ENCODE measurements at places on chromosomes 12 and 14. TPM values are rescaled to one million over a fixed set of nuclear protein-coding genes. Genes with fewer than 3 reads are reported as not detected.

The NPAS3 gene
- total RNA-seq, result 3.6 TPM

- no peak for DNase-seq
Observed at GRCh38 chr14:38731962-38732361, 371.1 kb downstream of the SEC23A start.

- no peak for DNase-seq
Observed at GRCh38 chr12:56107242-56107641, 2.9 kb downstream of the PA2G4 start.

The TSPAN8 gene
- total RNA-seq, result 1.8 TPM

The CRADD gene
- 20.4 TPM for total RNA-seq

DNA sequence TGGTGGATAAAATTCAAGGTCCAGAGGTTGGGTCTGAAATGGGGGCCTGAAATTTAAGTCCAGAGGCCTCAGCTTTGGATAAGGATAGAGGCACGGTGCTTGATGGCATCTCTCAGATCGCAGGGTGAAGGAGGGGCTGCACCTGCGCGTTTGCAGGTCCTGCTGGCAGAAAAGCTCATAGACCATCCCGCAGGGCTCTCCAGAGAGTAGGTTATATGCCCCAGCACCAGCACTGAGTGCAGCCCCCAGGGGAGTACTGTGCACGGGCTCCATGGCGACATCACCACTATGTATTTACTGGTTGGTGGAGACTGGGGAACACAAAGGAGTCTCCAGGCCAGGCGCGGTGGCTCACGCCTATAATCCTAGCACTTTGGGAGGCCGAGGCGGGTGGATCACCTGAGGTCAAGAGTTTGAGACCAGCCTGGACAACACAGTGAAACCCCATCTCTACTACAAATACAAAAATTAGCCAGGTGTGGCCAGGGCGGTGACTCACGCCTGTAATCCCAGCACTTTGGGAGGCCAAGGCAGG lies 4.3 kb upstream of the CD63 start:
- DNase-seq, result no peak

The CAPS2 gene
- total RNA-seq, result 6.4 TPM

The INHBE gene
- total RNA-seq, result not detected

DNA sequence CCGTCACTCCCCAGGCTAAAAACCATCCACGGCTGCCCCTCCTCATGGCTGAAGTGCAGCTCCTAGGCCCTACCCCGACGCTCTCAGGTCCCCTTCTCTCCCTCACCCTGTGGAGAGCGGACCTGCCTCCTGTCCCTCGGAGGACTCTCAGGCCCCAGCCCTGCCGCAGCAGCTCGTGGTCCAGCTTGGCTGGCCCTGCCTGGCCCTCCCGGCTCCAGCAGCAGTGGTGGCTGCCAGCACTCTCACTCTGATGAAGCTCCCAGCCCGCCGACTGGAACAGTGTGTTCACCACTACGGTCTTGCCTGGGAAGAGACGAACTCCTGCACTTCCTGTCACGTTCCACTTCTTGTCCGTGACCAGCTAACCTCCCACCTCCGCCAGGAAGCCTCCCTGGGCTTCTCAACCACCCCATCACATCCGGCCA lies 11.1 kb downstream of the BAG5 start:
- no peak for DNase-seq

- DNase-seq, result no peak
Observed at GRCh38 chr14:69316449-69317101, 56.6 kb downstream of the GALNT16 start.

DNA sequence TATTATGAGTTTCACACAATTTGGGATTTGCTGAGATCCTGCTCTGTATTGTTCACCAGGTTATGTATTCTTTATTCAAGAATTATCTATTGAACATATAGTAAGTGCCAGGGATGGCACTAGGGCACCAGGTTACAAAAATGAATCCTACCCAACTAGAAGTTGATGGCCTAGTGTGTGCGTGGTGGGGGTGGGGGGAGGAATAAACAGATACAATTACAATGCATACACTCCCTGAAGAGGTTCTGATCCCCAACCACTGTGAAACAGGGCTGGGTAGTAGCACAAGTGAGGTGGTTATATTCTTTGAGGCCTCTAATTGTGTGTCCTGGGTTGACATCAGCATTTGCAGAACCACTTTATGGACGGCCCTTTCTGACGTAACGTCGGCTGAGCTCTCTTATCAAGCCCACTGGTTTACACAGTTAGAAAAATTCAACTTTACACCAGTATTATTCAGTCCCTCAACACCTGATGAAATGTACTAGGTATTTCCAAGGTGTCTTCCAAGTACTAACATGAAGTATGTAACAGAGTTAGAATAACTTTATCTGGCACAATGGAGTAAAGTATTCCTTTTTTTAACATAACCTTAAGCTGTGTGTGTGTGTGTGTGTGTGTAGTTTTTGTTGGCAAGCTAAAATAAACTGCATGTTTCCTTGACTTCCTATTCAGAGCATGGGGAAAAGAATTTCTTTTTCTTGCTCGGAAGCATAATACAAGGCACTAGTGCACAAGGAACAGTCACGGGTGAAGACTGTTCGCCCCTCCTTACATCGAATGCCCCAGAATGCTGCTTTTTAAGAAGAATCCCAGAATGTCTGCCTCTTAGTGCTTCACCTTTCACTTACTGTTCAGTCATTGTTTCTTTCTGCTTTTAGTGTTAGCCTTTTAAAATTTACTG lies 8.1 kb upstream of the GLRX5 start:
- DNase-seq, result no peak

DNA sequence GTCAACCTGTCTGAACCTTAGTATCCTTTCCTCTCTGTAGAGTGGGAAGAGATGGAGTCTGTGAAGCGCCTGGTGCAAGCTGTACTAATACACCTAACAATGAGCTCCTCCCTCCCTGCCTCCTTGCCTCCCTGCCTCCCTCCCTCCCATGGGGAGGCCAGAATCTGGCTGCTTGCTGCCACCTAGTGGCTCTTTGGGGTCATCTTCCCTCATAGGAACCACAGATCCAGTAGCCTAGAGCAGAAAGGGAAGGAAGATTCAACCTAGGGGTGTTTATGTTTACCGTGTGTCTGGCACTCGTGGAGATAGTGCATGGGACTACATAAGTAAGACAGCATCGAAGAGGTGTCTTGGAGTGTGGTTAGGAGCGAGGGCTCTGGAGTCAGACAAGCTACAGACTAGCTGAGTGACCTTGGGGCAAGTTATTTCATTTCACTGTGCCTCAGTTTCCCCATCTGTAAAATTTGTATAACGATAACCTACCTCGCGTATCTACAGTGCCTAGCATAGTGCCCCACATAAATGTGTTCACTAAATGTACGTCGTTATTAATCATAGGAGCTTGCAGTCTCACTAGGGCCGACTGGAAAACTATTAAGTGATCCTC lies 35.5 kb upstream of the TSPAN9 start:
- no peak for DNase-seq

The SMCO2 gene
- not detected for total RNA-seq

The OLR1 gene
- total RNA-seq, result 6.2 TPM

The FITM1 gene
- total RNA-seq, result 0.58 TPM

GRCh38 chr12:41026151-41026550 lies 162.0 kb upstream of the PDZRN4 start:
- DNase-seq, result no peak

- DNase-seq, result no peak
Observed at GRCh38 chr14:34052658-34053014, 101.8 kb upstream of the EGLN3 start.

GRCh38 chr12:79524507-79525148 lies 166.1 kb downstream of the PAWR start:
- DNase-seq, result no peak

All from mesenteric fat pad (tissue), 1 donor.